Fibroblast of lung (primary cell): ENCODE measurements at places on chromosomes 6 and 20. TPM values are rescaled to one million over a fixed set of nuclear protein-coding genes. Genes with fewer than 3 reads are reported as not detected.

GRCh38 chr20:54172856-54173652 is 732 bp downstream of the CYP24A1 start:
- peak; percentile 46 for DNase-seq

- DNase-seq = no peak
Measured at GRCh38 chr20:45850926-45851325, 6.3 kb downstream of the ACOT8 start.

GRCh38 chr20:64256282-64256935 is 861 bp downstream of the PCMTD2 start:
- no peak for DNase-seq

- no peak for DNase-seq
Measured at GRCh38 chr6:30006170-30007131, 54.6 kb upstream of the POLR1H start.

- DNase-seq = peak; percentile 40
Measured at GRCh38 chr20:19628570-19629134, 129.4 kb upstream of the RIN2 start.

GRCh38 chr6:168939796-168940195 is 313.9 kb downstream of the THBS2 start:
- no peak for DNase-seq

The CCN6 gene
- not detected in 2 replicates for total RNA-seq

The LPIN3 gene
- total RNA-seq = 3.1 and 5.1 TPM in 2 replicates
